ENCODE measurements at places on chromosomes 5 and 9. TPM values are rescaled to one million over a fixed set of nuclear protein-coding genes. Genes with fewer than 3 reads are reported as not detected.
A peak's percentile ranks its signal among the peaks of the same experiment; 100 is the strongest.

DNA sequence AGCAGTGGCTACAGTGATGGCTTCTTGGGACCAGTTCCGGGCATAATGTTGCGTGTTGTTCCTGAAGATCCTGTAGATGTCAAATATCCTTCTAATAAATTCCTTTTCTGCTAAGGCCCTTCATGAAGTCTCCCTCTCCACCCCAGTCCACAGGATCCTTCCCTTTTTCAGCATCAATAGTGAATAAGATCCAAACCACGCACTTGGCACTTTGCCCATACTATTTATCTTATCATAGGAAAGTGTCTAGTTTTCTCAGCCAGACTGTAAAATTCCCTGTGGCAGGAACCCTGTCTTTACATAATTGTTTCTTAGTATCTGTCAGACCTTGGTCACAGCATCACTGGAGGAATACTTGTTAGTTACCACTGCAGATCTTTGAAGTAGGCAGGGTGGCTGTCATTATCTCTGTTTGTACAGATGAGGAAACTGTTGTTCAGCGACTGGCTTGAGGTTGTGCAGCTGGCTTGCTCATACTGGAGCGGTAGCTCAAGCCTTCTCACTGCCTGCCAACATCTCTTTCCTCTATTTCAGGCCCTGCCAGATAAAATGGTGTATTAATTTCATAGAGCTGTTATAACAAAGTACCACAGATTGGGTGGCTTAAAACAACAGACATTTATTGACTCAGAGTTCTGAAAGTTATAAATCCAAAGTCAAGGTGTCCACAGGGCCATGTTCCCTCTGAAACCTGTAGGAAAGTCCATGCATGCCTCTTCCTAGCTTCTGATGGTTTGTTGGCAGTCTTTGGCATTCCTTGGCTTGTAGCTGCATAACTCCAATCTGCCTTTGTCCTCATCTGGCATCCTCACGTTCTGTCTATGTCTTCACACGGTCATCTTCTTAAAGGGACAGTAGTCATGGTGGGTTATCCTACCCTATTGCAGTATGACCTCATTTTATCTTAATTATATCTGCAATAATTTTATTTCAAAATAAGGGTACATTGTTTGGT lies 33.5 kb upstream of the APC start:
- no peak for DNase-seq

- no peak for DNase-seq
Measured at GRCh38 chr5:33762859-33763258, 128.9 kb downstream of the ADAMTS12 start.

DNA sequence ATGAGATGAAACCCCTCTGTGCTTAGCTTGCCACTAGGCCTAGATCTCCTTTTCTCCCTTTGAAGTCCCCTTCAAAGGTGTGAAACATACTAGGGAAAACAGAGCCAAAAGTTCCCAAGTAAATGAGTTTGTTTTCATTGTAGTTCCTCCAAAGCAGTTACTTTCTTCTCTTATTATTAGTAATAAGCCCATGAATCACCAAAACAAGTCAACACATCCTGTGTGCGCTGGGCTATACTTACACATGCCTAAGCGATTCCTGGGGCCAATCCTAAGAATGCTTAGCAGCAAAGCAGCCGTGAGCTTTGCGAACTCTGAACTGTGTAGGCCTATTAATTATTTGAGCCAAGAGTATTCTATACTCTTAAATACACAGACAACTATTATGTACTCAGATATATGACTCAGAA lies 7.6 kb downstream of the ENC1 start:
- no peak for DNase-seq

DNA sequence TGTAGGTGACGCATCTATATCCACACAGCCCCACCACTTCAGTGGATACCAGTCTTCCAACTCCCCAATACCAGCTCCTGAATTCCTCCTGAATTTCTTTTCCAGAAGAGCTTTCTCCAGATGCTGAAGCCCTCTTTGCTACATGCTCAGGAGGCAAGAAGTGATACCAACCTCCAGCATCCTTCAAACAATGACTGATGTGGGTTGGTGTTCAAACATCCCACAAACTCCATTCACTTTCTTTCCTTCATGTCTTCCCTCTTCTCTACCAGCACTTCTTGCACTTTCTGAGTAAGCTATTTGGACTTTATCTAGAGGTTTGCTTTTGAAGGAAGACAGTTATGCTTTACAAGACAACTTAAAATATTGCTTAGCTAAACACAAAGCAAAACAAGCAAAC lies 179.9 kb upstream of the RORB start:
- no peak for DNase-seq

GRCh38 chr5:151286246-151286645 lies 17.3 kb downstream of the SLC36A3 start:
- no peak for DNase-seq

GRCh38 chr9:125160750-125161149 lies 17.4 kb upstream of the SCAI start:
- DNase-seq: no peak

GRCh38 chr5:76384189-76384588 lies 18.9 kb upstream of the IQGAP2 start:
- no peak for DNase-seq

DNA sequence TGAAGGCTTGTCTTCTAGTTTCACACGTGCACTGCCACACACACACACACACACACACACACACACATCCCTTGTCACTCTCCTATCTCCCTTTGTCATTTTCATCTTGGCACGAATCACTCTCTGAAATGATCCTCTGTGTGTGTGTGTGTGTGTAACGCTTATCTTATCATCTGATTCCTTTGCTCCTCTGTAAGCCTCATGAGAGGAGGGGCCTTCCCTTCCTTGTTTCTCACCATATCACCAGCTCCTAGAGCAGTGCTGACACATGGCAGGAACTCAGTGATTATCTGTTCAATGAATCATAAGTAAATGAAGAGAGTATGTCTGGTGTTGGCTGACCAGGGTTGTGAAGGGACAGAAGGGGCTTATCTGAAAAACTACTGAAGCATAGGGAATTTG lies 53.3 kb downstream of the PDE4D start:
- DNase-seq: no peak

- no peak for DNase-seq
Measured at GRCh38 chr5:40453689-40454088, 226.0 kb upstream of the PTGER4 start.

- DNase-seq: no peak
Measured at GRCh38 chr5:16456103-16456832, 9.3 kb downstream of the ZNF622 start.

GRCh38 chr5:41918105-41918504 lies 7.0 kb upstream of the FBXO4 start:
- DNase-seq: no peak

GRCh38 chr5:131329286-131329560 lies 65.4 kb downstream of the CDC42SE2 start:
- DNase-seq: no peak

GRCh38 chr5:90612919-90613318 lies 54.3 kb downstream of the ADGRV1 start:
- no peak for DNase-seq

- DNase-seq: peak; percentile 72
Measured at GRCh38 chr9:93295031-93295430, 111.1 kb downstream of the WNK2 start.

DNA sequence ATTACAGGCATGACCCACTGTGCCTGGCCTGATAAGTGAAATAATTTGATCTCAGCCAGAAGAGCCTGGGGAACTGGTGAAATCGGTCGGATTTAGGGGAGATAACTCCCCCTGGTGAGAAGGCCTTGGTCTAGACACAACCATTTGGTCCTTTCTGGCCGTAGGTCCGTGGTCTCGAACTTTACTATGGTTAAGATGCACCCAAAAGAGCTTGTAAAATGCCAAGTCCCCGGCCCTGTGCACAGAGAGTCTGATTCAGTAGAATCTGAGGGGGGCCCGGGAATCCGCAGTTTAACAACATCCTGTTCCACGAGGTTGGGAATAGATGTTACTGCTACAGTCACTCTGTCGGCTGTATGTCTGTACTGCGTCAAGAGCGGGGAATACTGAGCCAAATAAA lies 140.7 kb downstream of the C9orf50 start:
- no peak for DNase-seq

- DNase-seq: no peak
Measured at GRCh38 chr9:94149696-94150095, 65.4 kb downstream of the PTPDC1 start.

DNA sequence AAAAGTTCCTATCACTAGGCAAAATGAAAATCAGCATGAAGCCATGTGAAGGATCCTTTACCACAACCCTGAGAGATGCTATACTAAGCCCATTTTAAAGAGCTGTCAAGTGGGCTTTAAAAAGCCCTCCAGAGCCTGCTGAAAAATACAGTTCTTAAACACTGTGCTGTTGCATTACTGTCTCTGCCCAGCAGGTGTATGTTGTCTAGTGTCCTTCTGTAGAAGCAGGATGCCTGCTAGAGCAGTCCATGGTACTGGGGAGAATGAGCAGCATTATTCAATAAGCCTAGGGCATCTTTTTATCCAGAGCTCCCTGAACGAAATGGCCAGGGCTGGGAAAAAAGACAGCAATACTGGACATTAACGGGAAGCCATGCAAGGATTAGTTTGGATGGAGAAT lies 126.2 kb upstream of the PLCXD3 start:
- DNase-seq: no peak

- peak; percentile 47 for DNase-seq
Measured at GRCh38 chr9:21317956-21318923, 13.1 kb upstream of the IFNA5 start.

- DNase-seq: no peak
Measured at GRCh38 chr5:69004127-69004526, 89.7 kb upstream of the SLC30A5 start.

- no peak for DNase-seq
Measured at GRCh38 chr5:76579166-76579937, 43.9 kb downstream of the F2RL2 start.

- no peak for DNase-seq
Measured at GRCh38 chr5:127298656-127299055, 8.1 kb downstream of the MEGF10 start.

DNA sequence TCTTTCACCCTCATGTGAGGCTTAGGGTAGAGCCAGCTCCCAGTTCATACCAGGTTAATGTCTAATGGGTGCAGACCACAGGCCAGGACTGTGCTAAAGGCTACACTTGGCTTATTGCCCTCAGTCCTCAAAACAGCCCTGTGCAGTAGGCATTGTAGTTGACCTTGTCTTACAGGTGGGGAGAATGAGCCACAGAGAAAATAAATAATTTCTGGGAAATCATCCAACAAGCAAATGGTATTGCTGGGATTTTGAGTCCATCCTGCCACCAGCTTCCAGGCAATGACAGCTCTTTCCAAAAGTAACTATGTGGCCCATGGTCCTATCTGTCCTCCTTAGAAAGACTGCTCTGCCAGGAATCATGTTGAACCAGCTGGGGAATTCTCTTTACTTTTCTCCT lies 450.0 kb downstream of the GADD45G start:
- DNase-seq: no peak

DNA sequence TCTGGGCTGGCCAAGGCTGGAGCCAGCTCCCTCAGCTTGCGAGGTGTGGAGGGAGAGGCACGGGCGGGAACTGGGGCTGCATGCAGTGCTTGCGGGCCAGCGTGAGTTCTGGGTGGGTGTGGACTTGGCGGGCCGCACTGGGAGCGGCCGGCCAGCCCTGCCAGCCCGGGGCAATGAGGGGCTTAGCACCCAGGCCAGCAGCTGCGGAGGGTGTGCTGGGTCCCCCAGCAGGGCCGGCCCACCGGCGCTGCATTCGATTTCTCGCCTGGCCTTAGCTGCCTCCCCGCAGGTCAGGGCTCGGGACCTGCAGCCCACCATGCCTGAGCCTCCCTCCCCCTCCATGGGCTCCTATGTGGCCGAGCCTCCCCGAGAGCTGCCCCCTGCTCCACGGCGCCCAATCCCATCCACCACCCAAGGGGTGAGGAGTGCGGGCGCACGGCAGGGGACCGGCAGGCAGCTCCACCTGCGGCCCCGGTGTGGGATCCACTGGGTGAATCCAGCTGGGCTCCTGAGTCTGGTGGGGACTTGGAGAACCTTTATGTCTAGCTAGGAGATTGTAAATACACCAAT lies 302.6 kb upstream of the ADAMTS16 start:
- no peak for DNase-seq

- DNase-seq: no peak
Measured at GRCh38 chr5:131587541-131587940, 47.5 kb downstream of the RAPGEF6 start.

- DNase-seq: no peak
Measured at GRCh38 chr9:16246785-16247184, 623.7 kb downstream of the BNC2 start.

GRCh38 chr5:7668161-7668560 lies 182.8 kb downstream of the CFAP90 start:
- no peak for DNase-seq

GRCh38 chr5:1399737-1400136 lies 45.5 kb downstream of the SLC6A3 start:
- DNase-seq: no peak

- no peak for DNase-seq
Measured at GRCh38 chr5:60852940-60853339, 8.9 kb upstream of the ELOVL7 start.

DNA sequence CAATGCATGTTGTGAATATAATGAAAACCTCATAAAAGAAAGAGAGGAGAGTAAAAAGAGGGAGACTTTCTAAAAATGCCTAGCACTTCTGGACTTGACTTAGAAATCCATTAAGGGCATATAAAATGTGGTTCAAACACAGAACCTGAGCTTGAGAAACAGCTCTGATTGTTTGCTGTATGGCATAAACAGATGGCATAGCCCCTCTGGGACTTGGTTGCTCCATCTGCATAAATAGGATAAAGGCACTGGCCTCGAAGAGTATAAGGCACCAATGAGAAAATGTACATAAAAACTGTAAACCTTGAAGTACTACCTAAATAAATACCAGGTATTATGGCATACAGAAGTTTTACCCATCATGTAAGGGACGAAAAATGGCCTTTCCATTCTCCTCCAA lies 23.8 kb downstream of the MRPS27 start:
- no peak for DNase-seq

DNA sequence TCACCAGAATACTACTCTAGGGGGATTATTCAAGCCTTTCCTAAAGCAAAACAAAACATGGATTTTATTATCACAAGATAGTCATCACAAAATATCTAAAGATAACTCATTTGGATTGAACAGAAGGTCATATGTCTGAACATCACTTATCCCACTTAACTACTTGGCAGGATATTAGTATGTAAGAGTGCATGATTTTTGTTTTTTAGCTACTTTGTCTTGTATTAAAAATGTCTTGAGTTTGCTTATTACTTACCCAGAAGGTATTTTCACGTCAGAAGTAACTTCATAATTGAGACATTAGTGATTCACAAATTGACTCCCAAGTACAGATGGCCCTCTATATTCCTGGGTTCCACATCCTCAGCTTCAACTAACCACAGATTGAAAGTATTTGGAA lies 113.8 kb downstream of the TLE4 start:
- DNase-seq: no peak

The STK32A gene
- total RNA-seq: 0.10 TPM

The HTR4 gene
- 7.5 TPM for total RNA-seq

The SLC6A18 gene
- 0.27 TPM for total RNA-seq

The CDH12 gene
- total RNA-seq: not detected

The GKAP1 gene
- 3.7 TPM for total RNA-seq

The TAF11L4 gene
- total RNA-seq: not detected

The SOX30 gene
- 0.42 TPM for total RNA-seq

The GOLM1 gene
- total RNA-seq: 393 TPM

The INSYN2B gene
- not detected for total RNA-seq

The GAS1 gene
- total RNA-seq: 2.4 TPM

The SMIM15 gene
- 123 TPM for total RNA-seq

The SURF4 gene
- 267 TPM for total RNA-seq

The SLC4A9 gene
- total RNA-seq: not detected

The SLC2A8 gene
- total RNA-seq: 20.4 TPM

The PCDHB7 gene
- 0.40 TPM for total RNA-seq

The FOXD4L5 gene
- total RNA-seq: 0.08 TPM

The CACNA1B gene
- 0.42 TPM for total RNA-seq

The CDKN2B-AS1 gene
- total RNA-seq: 73.7 TPM

The SLC1A3 gene
- 0.50 TPM for total RNA-seq

The RASGEF1C gene
- 0.85 TPM for total RNA-seq

The PCDHA12 gene
- total RNA-seq: not detected

The TEX48 gene
- total RNA-seq: not detected

Data from colonic mucosa (tissue), 4 donors.